Tibial nerve (tissue), 4 donors: ENCODE measurements at places on chromosomes 2 and 18. TPM values are rescaled to one million over a fixed set of nuclear protein-coding genes. Genes with fewer than 3 reads are reported as not detected.

GRCh38 chr18:32201948-32202672, 12.3 kb downstream of the MEP1B start:
- no peak for DNase-seq

- no peak for DNase-seq
Observed at GRCh38 chr18:45243340-45244110, 371.8 kb upstream of the SLC14A2 start.

DNA sequence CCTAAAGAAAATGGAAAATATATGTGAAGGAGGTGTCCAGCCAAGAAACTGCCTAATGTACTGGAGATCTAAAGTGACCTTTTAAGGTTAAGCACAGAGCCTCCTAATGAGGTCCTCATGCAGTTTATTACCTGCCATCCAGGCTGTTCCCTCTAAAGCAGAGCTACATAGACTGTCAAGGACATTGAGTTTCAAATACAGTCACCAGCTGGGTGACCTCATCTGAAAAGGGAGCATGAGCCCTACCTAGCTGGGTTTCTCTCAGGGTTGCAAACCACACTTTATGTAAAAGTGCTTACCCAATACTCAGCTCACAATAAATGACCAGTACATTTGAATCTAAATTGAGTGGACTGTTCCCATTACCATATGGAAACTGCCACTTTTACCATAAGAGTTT, 65.4 kb upstream of the CTNNA2 start:
- DNase-seq = no peak

GRCh38 chr2:108133457-108133856, 106.3 kb upstream of the SULT1C3 start:
- no peak for DNase-seq

- peak; percentile 9 for DNase-seq
Observed at GRCh38 chr2:209145941-209146681, 277.7 kb upstream of the MAP2 start.

GRCh38 chr18:77223653-77224052, 26.0 kb upstream of the GALR1 start:
- DNase-seq = no peak

GRCh38 chr2:5740053-5740452, 47.9 kb downstream of the SOX11 start:
- DNase-seq = no peak

- DNase-seq = no peak
Observed at GRCh38 chr18:79502782-79503181, 107.1 kb downstream of the NFATC1 start.

- no peak for DNase-seq
Observed at GRCh38 chr2:391696-392095, 103.8 kb upstream of the ALKAL2 start.

- no peak for DNase-seq
Observed at GRCh38 chr2:212523756-212524155, 14.8 kb downstream of the ERBB4 start.

The SKOR2 gene
- total RNA-seq = not detected

The ACVR1 gene
- 23.6 TPM for total RNA-seq

The SMPD4 gene
- total RNA-seq = 72.6 TPM

The NBAS gene
- total RNA-seq = 52.2 TPM

The SAG gene
- not detected for total RNA-seq

The KRCC1 gene
- total RNA-seq = 29.8 TPM
